ENCODE measurements at places on chromosomes 1 and 21.

DNA sequence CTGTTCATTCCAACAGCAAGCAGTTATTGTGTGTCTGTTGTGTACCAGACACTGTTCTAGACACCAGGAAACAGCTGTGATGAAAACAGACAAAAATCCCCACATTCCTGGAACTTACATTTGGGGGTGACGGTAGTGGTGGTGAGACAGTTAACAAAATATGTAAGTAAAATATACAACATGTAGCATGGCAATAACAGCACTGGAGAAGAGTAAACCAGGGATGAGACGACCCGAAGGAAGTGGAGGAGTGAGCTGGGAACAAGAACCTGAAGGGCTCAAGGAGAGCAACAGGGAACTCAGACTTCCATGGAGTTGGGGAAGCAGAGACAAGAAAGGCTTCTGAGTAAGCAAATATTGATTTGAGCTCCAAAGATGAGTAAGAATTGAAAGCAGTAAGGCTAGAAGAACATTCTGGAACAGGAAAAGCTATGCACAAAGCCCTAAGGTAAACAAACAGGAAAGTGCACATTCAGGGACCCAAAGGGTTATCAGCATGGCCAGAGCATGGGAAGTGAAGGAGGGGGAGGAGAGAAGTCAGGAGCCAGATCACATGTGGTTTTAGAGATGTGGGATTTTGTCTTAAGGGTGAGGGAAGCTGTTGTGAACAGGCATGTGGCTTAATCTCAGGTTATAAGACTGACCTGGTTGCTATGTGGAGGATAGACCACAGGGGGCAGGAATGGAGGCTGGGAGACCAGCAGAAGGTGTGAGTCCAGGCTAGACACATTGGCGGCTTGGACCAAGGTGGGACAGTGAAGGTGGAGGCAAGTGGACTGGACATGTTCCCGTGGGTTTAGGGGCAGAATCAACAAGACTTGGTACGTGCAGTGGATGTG lies 7.3 kb downstream of the CSF1 start:
- H3K27me3 ChIP-seq: no peaks in the 10 kb centered on the region
- peaks cover 7% of the 10 kb centered on the region for H3K36me3 ChIP-seq
- H3K27ac ChIP-seq: no peak overlapping the region
- H3K4me3 ChIP-seq: no peak overlapping the region
- H3K4me1 ChIP-seq: no peaks in the 10 kb centered on the region

DNA sequence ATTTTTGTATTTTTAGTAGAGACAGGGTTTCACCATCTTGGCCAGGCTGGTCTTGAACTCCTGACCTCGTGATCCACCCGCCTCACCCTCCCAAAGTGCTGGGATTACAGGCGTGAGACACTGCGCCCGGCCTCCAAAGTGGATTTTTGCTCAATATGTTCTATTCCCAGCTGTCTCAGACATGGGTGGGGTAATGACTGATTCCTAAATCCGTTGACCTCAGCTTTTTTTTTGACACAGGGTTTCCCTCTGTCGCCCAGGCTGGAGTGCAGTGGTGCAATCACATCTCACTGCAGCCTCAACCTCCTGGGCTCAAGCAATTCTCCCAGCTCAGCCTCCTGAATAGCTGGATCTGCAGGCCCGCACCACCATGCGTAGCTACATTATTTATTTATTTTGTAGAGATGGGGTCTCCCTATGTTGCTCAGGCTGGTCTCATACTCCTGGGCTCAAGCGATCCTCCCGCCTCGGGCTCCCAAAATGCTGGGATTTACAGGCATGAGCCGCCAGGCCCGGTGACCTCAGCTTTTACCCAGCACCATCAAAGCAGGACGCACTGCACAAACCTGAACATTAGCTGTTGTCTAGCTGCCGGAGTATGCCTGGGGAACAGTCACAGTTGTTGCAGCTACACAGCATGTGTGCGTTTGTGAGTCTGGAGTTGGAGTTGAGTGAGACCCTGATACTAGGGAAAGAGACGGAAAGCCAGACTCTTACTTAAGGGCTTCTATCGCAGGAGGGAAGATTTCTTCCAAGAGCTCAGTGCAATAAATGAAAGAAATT lies 43.7 kb upstream of the PSEN2 start:
- H3K4me1 ChIP-seq: no peaks in the 10 kb centered on the region
- DNase-seq: no peak
- H3K4me3 ChIP-seq: no peak overlapping the region
- H3K27me3 ChIP-seq: no peaks in the 10 kb centered on the region

GRCh38 chr1:236501093-236501492 lies 22.7 kb upstream of the LGALS8 start:
- no peaks in the 10 kb centered on the region for H3K36me3 ChIP-seq
- DNase-seq: no peak
- H3K4me3 ChIP-seq: no peak overlapping the region
- H3K4me1 ChIP-seq: no peaks in the 10 kb centered on the region
- H3K27ac ChIP-seq: no peak overlapping the region

- no peaks in the 10 kb centered on the region for H3K36me3 ChIP-seq
- no peak for DNase-seq
- H3K4me3 ChIP-seq: no peak overlapping the region
- no peaks in the 10 kb centered on the region for H3K27me3 ChIP-seq
Observed at GRCh38 chr1:197614916-197615692, 160.2 kb downstream of the DENND1B start.

- H3K36me3 ChIP-seq: no peaks in the 10 kb centered on the region
- H3K4me1 ChIP-seq: no peaks in the 10 kb centered on the region
- H3K4me3 ChIP-seq: no peak overlapping the region
- H3K27me3 ChIP-seq: no peaks in the 10 kb centered on the region
Observed at GRCh38 chr1:236257216-236257615, 24.5 kb downstream of the ERO1B start.

- no peaks in the 10 kb centered on the region for H3K27me3 ChIP-seq
- no peaks in the 10 kb centered on the region for H3K4me1 ChIP-seq
- no peaks in the 10 kb centered on the region for H3K36me3 ChIP-seq
- no peak overlapping the region for H3K27ac ChIP-seq
Observed at GRCh38 chr1:183075861-183076260, 52.6 kb downstream of the LAMC1 start.

- H3K36me3 ChIP-seq: no peaks in the 10 kb centered on the region
- H3K4me1 ChIP-seq: no peaks in the 10 kb centered on the region
- DNase-seq: no peak
- H3K4me3 ChIP-seq: no peak overlapping the region
- H3K27ac ChIP-seq: no peak overlapping the region
Observed at GRCh38 chr1:193540511-193540910, 354.1 kb upstream of the B3GALT2 start.

- DNase-seq: no peak
- H3K36me3 ChIP-seq: no peaks in the 10 kb centered on the region
- no peaks in the 10 kb centered on the region for H3K4me1 ChIP-seq
- H3K27ac ChIP-seq: no peak overlapping the region
- H3K4me3 ChIP-seq: no peak overlapping the region
Observed at GRCh38 chr1:215971793-215972441, 404.8 kb downstream of the KCTD3 start.

DNA sequence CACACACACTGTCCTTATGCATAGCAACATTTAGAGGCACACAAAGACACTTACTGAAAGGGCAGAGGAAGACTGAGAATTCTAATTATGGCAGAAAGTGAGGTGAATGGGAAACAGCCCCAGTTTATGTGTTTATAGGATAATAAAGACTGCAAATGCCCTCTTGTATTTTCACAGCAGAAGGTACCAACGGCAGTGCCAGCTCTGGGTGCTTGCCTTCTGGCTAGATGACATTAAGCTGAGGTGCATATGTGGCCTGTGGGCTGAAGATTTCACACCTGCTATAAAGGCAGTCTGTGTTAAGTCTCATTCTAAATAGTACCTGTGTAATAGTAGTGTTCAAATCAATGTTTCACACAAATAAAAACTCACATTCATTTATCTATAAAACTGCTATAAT lies 347.2 kb upstream of the ZRANB2 start:
- H3K36me3 ChIP-seq: no peaks in the 10 kb centered on the region
- H3K27me3 ChIP-seq: no peaks in the 10 kb centered on the region
- DNase-seq: no peak
- no peak overlapping the region for H3K4me3 ChIP-seq
- no peak overlapping the region for H3K27ac ChIP-seq

GRCh38 chr1:210232511-210233215 lies at the start of gene SERTAD4:
SERTAD4 (plus strand) TSS chr1:210232796; CDS start chr1:210237961, 5,165 bp downstream.
- peak; percentile 83 for DNase-seq
- H3K4me3 ChIP-seq: peak within 1 kb of the TSS; percentile 46
- H3K36me3 ChIP-seq: no peaks in the 10 kb centered on the region
- no peaks in the 10 kb centered on the region for H3K4me1 ChIP-seq

- H3K4me3 ChIP-seq: no peak overlapping the region
- DNase-seq: no peak
- no peaks in the 10 kb centered on the region for H3K4me1 ChIP-seq
Observed at GRCh38 chr1:231093156-231093922, 53.3 kb upstream of the FAM89A start.

DNA sequence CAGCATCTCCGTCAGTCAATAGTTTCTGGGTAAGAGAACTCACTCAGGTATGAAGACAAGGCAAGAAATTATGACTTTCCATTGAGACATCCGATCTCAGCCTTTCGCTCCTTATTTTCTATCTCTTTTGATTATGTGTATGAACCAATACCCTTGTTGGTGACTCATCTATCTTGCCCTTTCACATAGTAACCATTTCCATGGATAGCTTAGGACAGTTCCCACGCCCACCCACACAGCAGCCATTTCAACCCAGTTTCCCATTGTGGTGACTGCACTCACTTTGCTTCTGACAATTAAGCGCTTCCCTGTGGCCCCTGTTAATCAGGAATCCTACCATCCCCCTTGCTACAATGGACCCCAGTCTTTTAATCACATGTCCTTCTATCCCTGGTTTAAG lies 210.6 kb upstream of the ADGRL2 start:
- DNase-seq: no peak
- H3K27ac ChIP-seq: no peak overlapping the region
- no peaks in the 10 kb centered on the region for H3K36me3 ChIP-seq

GRCh38 chr1:167105271-167106118 lies 11.6 kb downstream of the STYXL2 start:
- no peaks in the 10 kb centered on the region for H3K36me3 ChIP-seq
- no peak for DNase-seq
- H3K27me3 ChIP-seq: no peaks in the 10 kb centered on the region
- no peak overlapping the region for H3K4me3 ChIP-seq
- H3K4me1 ChIP-seq: no peaks in the 10 kb centered on the region
- H3K27ac ChIP-seq: no peak overlapping the region

DNA sequence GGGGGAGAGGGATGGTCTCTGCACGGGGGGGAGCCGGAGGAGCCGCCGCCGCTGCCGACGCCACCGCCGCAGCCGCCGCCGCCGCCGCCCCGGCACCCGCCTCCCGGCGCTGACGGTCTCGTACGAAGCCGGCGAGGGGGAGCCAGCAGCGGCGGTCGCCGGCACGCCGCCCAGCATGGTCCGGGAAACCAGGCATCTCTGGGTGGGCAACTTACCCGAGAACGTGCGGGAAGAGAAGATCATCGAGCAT lies 311 bp downstream of the SPEN start:
- H3K4me3 ChIP-seq: peak overlapping the region; percentile 87
- no peaks in the 10 kb centered on the region for H3K4me1 ChIP-seq
- no peak for DNase-seq
- no peaks in the 10 kb centered on the region for H3K27me3 ChIP-seq
- no peaks in the 10 kb centered on the region for H3K36me3 ChIP-seq

- no peaks in the 10 kb centered on the region for H3K4me1 ChIP-seq
- DNase-seq: no peak
- H3K27me3 ChIP-seq: no peaks in the 10 kb centered on the region
Observed at GRCh38 chr1:92167151-92167550, 50.6 kb upstream of the C1orf146 start.

DNA sequence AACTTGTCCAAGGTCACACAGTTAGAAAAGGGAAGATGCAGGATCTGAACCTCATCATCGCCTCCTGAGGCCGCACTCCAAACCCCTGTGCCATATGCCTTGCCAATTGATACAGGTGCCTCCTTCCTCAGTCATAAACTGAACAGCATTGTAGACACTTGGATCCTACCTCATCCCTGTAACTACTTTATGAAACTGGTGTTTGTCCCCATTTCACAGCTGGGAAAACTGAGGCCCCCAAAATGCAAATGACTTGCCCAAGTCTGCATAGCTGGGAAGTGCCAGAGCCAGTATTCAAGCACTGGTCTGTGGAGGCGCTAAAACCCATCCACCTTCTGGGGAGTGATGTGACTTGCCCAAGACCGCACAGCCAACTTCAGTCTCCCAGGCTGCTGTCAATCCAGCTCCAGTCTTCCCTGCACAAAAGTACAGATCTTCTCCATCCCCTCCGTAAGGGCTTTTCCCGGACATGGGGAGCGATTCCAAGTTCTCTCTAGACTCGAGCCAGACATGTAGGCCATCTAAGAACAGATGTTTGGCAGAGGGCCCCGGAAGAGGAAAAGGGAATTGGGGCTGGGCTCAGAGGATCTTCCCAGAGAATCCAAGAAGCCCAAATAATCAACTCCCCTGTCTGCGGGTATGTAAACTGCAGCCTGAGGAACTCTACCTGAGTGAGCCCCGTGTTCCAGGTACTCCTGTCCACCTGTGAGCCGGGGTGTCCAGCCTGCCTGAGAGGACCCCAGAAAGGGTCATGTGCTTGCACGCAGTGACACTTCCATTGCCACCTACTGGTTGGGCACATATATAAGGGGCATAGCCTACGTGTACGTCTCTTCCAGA lies 60.5 kb downstream of the SYT2 start:
- H3K27me3 ChIP-seq: no peaks in the 10 kb centered on the region
- no peak for DNase-seq
- no peak overlapping the region for H3K4me3 ChIP-seq
- H3K4me1 ChIP-seq: no peaks in the 10 kb centered on the region
- no peak overlapping the region for H3K27ac ChIP-seq

Data from prostate gland (tissue), 2 donors.